ENCODE measurements at places on chromosomes 16 and 17. TPM values are rescaled to one million over a fixed set of nuclear protein-coding genes. Genes with fewer than 3 reads are reported as not detected.

Gene SPG7
- total RNA-seq: 118 TPM

Gene NACA2
- total RNA-seq: not detected

Gene KRT16
- total RNA-seq: 1.6 TPM

Gene DPEP3
- total RNA-seq: not detected

Gene HS3ST4
- not detected for total RNA-seq

Gene CDH3
- 16.7 TPM for total RNA-seq

Gene GNGT2
- total RNA-seq: not detected

Gene CBX2
- total RNA-seq: 9.0 TPM

Gene KRTAP2-2
- not detected for total RNA-seq

Gene TUBB3
- 205 TPM for total RNA-seq

Gene IL21R
- total RNA-seq: 0.10 TPM

Gene SUPT4H1
- total RNA-seq: 53.8 TPM

Gene AIPL1
- total RNA-seq: not detected

Gene CLEC19A
- total RNA-seq: not detected

Gene EXOC3L1
- 0.41 TPM for total RNA-seq

Gene HSD3B7
- 5.4 TPM for total RNA-seq

Gene CHMP1A
- 98.0 TPM for total RNA-seq

Gene TUBG1
- total RNA-seq: 99.8 TPM

Gene FAM20A
- total RNA-seq: 0.44 TPM

Gene MEIOB
- not detected for total RNA-seq

Gene CSH2
- total RNA-seq: not detected

Gene CCDC144A
- 0.57 TPM for total RNA-seq

Gene CA7
- total RNA-seq: not detected

Gene HBA1
- 4.4 TPM for total RNA-seq

Gene BHLHA9
- total RNA-seq: 0.21 TPM

Gene MPV17L
- 10.4 TPM for total RNA-seq

Gene COASY
- 76.7 TPM for total RNA-seq

Gene PDIA2
- 1.1 TPM for total RNA-seq

Gene TMEM204
- total RNA-seq: 0.13 TPM

Gene ZNF469
- 1.3 TPM for total RNA-seq

Gene SPATA32
- 0.26 TPM for total RNA-seq

Gene RAB40C
- total RNA-seq: 30.7 TPM

Gene CCL1
- not detected for total RNA-seq

Gene CHST4
- total RNA-seq: 1.1 TPM

Gene CSH1
- not detected for total RNA-seq

Gene FOXJ1
- 0.28 TPM for total RNA-seq

Gene TNK1
- total RNA-seq: 6.2 TPM

Gene KCNJ16
- not detected for total RNA-seq

Gene TBC1D3I
- total RNA-seq: 0.54 TPM

Gene CCDC78
- total RNA-seq: 18.2 TPM

Gene IL34
- total RNA-seq: 5.8 TPM

Gene ARL6IP1
- 343 TPM for total RNA-seq

Gene MMP25
- total RNA-seq: 0.67 TPM

Gene KRTAP9-2
- total RNA-seq: not detected

Gene TMEM88
- 1.6 TPM for total RNA-seq

Gene FAM171A2
- total RNA-seq: 7.6 TPM

Gene C17orf50
- not detected for total RNA-seq

Gene NAGS
- 2.7 TPM for total RNA-seq

Gene EXOSC6
- 19.3 TPM for total RNA-seq

Gene CBFA2T3
- 13.7 TPM for total RNA-seq

Gene TNFRSF13B
- not detected for total RNA-seq

Gene MIF4GD
- total RNA-seq: 34.4 TPM

Gene CNGB1
- total RNA-seq: not detected

Gene MEOX1
- 0.21 TPM for total RNA-seq

Gene NRN1L
- total RNA-seq: 1.1 TPM

Gene CRYBA1
- not detected for total RNA-seq

Gene TMED6
- 0.36 TPM for total RNA-seq

Measured in Panc1 (cell line).